ENCODE measurements at places on chromosomes 2 and 18.

DNA sequence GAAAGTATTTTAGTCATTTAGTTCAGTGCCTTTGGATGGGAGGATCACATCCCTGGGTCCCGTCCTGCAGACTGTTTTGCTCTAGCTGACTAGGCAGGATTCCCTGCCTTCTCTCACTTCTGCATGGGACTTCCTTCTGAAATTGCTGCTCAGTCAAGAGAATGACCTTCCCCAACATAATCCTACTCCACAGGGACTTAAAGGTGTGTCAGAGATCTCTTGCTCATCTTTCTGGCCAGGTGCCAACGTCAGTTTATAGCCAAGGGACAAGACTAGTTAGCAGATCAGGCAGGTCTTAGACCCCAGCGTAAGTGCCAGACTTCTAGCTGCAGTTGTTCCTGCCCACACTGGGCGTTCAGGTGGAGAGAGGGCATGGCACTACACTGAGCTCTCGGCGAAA lies 9.5 kb upstream of the IL1B start:
- no peak for DNase-seq

DNA sequence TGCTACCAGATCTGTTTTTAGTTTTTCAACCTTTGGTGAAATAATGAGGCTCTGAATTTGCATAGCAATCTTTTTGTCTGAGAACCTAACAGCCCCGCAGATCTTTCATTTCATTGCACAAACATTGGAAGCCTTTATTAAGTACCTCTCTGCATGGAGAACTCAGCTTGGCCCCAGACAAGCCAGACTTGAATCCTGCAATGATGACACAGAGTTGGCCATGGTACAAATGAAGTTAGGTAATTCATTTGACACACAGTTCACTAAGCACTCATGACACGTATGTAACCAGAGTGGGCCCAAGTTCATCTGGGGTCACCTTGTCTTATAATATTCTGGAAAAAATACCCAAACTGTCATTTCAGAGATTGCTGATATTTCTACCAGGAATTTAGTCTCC lies 439.1 kb upstream of the ID2 start:
- DNase-seq = no peak

GRCh38 chr2:85222792-85223191 lies 89.6 kb downstream of the TCF7L1 start:
- DNase-seq = no peak

- no peak for DNase-seq
Observed at GRCh38 chr2:236915726-236916125, 170.0 kb upstream of the COPS8 start.

- DNase-seq = no peak
Observed at GRCh38 chr2:106057206-106057605, 136.9 kb downstream of the UXS1 start.
